Upper lobe of left lung (tissue), 6 donors: ENCODE measurements at places on chromosomes 1 and 21.

GRCh38 chr1:160541622-160542302 lies 18.7 kb upstream of the SLAMF6 start:
- H3K36me3 ChIP-seq, result no peaks in the 10 kb centered on the region
- H3K4me3 ChIP-seq, result no peak overlapping the region
- H3K4me1 ChIP-seq, result peaks cover 17% of the 10 kb centered on the region
- H3K27ac ChIP-seq, result no peak overlapping the region

- DNase-seq, result peak; percentile 66
- no peaks in the 10 kb centered on the region for H3K4me1 ChIP-seq
- no peaks in the 10 kb centered on the region for H3K27me3 ChIP-seq
- H3K4me3 ChIP-seq, result no peak overlapping the region
- no peak overlapping the region for H3K27ac ChIP-seq
Observed at GRCh38 chr1:156912861-156913808, 7.3 kb upstream of the LRRC71 start.

GRCh38 chr1:223664106-223664505 lies 1.4 kb downstream of the CAPN8 start:
- peak overlapping the region; percentile 28 for H3K4me3 ChIP-seq
- no peaks in the 10 kb centered on the region for H3K36me3 ChIP-seq
- H3K27me3 ChIP-seq, result no peaks in the 10 kb centered on the region
- peak overlapping the region; percentile 65 for H3K27ac ChIP-seq
- DNase-seq, result no peak
- H3K4me1 ChIP-seq, result no peaks in the 10 kb centered on the region

GRCh38 chr1:220313576-220313975 lies 41.3 kb upstream of the RAB3GAP2 start:
- no peak overlapping the region for H3K4me3 ChIP-seq
- no peaks in the 10 kb centered on the region for H3K27me3 ChIP-seq
- no peak for DNase-seq
- H3K27ac ChIP-seq, result no peak overlapping the region
- H3K4me1 ChIP-seq, result no peaks in the 10 kb centered on the region

DNA sequence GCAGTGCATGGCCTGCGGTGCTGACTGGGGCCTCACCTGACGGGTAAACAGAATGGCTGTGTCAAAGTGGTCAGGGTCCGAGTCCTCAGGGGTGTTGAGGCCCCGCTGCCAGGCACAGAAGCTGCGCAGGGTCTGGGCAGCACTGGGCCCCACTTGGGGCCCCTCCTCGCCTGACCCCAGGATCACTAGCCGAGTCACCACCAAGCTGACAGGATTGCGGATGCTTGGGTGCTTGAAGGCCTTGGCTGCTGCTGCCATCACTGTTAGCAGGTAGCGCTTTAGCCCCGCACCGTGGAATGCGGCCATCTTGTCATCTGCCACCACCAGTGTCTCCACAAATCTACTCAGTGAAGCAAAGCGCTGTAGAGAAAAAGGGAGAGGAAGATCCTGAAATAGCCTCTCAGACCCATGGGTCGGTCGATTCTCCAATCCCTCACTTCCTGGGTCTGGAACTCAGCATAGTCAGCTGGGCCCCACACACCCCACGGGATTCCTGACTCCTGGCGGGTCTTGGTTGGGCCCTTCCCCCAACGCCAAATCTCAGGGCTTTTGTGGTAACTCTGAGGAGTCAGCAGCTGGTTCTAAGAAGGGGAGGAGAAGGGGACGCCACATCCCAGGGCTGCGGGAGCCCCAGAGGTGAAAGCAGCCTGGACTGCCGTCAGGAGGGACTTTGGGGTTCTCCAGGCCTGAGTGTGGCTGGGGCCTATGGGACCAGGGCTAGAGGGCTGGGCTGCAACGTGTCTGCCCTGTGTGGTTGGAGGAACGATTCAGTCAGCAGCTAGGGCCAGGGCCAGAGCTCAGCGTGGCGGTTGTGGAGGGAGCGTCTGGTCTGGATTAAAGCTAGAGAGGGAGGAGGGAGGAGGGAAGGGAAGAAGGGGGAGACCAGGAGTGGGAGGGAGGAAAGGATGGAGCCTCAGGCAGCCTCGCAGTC lies 2.1 kb downstream of the ADAMTS4 start:
- H3K27ac ChIP-seq, result peak overlapping the region; percentile 12
- H3K4me3 ChIP-seq, result peak overlapping the region; percentile 39
- H3K4me1 ChIP-seq, result peaks cover 45% of the 10 kb centered on the region
- H3K36me3 ChIP-seq, result no peaks in the 10 kb centered on the region
- DNase-seq, result peak; percentile 62
- no peaks in the 10 kb centered on the region for H3K27me3 ChIP-seq

DNA sequence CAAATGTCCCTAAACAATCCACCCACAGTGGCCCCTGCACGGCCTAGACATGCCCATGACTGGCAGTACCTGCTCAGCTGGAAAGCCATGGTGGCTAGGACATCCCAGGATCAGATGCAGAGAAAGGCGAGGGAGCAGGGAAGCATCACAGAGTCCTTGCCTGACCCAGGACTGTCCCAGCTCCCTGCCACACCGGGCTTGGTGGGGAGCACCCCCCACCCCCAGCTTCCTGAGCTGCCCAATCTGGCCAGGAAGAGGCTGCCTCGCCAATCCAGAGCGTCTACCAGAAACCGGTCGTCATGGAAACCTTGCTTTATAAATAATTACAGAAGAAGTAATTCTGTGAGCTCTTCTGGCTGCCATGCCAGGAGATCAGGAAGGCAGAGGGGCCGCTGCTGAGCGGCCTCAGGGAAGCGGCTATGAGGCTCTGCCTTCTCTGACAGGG lies 34.8 kb downstream of the ACOT7 start:
- no peaks in the 10 kb centered on the region for H3K27me3 ChIP-seq
- peak overlapping the region; percentile 5 for H3K4me3 ChIP-seq
- peaks cover 33% of the 10 kb centered on the region for H3K4me1 ChIP-seq
- H3K36me3 ChIP-seq, result no peaks in the 10 kb centered on the region

DNA sequence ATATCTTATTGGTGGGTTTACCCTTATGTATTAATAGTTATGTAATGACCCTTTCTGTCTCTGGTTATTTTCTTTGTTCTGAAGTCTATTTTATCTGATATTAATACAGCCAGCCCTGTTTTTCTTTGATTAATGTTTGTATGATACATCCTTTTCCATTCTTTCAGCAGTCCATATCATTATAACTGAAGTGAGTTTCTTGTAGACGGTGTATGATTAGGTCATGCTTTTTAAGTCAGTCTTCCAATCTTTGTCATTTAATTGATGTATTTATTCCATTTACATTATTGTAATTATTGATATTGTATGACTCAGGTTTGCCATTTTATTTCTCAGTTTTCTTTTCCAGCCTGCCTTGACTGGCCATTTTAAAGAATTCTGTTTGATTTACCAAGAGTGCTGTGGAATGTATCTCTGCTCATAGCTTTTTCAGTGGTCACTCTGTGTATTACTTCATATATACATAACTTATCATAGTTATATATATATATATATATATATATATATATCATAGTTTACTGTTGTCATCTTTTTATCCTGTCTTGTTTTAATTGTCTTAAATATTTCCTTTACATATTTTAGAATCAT lies 10.5 kb downstream of the RAB4A start:
- H3K4me3 ChIP-seq, result no peak overlapping the region
- no peaks in the 10 kb centered on the region for H3K36me3 ChIP-seq
- no peak for DNase-seq
- H3K27me3 ChIP-seq, result no peaks in the 10 kb centered on the region
